Stimulated activated CD4-positive, alpha-beta T cell treated with anti-CD3 and anti-CD28 coated beads, Interleukin-15, amount 100 ng/mL, for 1 hour (primary cell): ENCODE measurements at places on chromosomes 4 and X.

DNA sequence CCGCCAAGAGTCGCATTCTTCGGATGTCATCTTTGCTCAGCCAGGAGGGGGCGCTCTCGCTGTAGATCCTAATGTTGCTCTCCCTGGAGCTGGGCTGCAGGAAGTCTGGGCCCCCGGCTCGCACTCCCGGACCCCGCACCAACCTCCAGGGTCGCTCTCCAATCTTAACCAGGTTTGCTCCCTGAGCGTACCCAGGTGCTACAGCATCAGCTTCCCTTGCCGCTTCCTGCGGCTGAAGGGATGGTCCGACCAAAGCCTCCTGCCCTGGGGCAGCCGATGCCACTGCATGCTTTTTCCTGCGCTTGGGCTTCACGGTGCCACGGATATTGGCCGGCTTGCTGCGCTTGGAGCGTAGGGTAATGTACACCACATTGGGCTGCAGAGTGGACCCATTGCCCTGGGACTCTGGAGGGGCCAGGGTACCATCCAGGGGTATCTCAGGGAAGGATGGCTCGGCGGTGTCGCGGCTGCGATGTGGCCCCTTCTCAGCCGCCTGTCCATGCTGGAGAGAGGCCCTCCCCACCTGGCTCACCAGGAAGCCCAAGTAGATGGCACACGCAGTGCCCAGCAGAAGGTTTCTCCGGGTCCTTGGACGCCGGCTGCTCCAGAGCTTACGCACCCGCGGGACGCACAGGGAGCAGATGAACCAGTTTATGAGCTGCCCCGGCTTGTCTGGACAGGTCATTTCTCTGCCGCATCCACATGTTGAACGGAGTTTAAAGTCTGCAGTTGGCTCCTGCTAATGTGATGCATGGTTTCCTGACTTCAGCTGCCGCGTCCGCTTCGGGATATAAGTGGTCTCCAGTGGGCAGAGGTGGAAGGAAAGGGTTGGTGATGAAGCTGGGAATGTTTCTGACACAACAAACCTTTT is 1.9 kb downstream of the GASK1B start:
- no peak for DNase-seq

DNA sequence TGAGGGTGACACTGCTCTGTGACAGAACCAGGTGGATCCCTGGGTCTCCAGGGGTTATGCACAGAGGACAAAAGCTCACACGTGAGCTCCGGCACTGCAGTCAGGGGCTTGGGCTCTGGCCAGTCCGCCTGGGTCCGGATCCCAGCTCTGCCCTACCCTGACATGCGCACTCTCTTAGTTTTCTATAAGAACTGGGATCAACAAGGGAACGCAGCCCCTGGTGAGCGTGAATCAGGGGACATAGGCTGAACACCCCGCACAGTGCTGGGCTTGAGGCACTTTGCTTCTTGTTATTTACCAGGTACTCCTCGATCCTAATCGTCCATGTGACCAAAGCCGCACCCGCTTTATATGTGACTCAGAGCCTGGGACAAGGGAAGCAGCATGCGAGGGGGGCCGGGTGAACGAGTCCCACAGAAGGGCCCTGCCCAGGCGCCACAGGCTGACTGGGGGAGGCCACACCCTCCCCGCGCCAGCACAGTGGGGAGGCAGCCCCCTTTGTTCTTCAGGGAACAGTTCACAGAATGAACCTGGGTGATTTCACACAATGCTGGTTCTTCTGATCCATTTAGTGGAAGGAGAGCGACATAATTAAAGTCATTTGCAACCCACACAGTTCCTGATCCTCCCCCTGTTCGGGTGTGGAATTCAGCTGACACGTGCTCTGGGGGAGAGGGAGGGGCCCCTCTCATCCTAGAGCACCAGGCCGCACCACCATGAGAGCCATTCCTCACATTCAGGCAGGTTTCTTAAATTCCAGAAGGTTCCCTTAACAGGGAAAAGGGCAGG is 55.5 kb downstream of the WFS1 start:
- no peak for DNase-seq

DNA sequence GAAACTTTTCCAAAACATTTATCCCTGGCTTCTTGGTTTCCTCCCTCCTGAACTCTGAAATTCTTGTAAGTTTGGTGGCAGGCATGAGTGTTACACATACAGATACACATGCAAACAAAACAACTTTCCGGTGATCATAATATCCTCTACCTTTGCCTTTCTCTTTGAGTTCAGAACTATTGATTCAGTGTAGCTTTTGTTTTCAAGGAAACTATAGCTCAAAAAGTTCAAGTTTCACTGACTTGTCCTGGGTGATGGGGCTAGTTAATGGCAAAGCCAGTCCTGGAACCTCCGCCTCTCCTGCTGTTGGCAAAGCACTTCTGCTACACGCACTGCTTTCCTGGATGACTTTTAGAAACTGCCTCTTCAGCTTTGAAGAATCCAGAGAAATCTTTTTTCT is 177.3 kb upstream of the FAT1 start:
- no peak for DNase-seq

- DNase-seq: no peak
Observed at GRCh38 chr4:4358093-4358854, 28.6 kb upstream of the NSG1 start.

DNA sequence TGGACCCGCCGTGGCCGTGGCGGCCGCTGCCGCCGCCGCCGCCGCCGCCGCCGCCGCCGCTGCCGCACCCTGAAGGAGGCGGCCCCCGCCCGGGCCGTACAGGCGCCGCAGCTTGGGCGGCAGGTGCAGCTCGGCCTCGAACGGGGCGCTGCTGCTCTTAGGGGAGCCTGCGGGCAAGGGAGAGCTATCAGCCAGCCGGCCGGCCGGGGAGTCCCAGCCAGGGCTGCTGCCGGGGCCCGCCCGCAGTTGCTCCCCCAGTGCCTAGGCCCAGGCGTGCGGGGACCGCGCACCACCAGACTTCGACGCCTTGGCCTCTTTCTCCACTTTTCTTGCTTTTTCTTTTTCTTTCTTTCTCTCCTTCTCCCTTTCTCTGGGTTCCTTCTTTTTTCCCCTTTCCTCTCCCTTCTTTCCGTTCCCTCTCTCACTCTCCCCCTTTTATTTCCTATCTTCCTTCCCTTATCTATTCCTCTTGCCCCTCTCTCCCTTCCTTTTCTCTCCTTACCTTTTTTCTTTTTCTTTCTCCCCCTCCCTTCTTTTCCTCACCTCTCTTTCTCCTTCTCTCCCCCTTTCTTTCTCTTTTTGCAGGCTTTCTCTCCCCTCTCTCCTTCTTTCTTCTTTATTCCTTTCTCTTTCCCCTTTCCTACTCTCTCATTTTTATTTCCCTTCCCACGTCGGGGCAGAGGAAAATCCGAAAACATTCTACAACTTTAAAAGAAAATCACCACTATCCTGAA is 2.0 kb downstream of the ARX start:
- DNase-seq: no peak

GRCh38 chrX:132855780-132856341 is 102.6 kb downstream of the HS6ST2 start:
- DNase-seq: no peak

DNA sequence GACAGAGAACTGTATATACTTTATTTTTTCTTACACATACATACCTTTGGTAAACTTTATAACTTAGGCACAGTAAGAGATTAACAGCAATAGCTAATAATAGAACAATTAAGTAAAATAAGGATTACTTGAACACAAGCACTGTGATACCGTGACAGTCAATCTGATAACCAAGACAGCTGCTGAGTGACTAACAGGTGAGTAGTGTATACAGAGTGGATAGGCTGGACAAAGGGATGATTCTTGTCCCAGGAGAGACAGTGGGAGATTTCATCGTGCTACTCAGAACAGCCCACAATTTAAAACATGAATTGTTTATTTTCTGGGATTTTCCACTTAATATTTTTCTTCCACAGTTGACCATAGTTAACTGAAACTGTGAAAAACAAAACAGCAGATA is 411.8 kb downstream of the PPP1R2C start:
- DNase-seq: no peak

DNA sequence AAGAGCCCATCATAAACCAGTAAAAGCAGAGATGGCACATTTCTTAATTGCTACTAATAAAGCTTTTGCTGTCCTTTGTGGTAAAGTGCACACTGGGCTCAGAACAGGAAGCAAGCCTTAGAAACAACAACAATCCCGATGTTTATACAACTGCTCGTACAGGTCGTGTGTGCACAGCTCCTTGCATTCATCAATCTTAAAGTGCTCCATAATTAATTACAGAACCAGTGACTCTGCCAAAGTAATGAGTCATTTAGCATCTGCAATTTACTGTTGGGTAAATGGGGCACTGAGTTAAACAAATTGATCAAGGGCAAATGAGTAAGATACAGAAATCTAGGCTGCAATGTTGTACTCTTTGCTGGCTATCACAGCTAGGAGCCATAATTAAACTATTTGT is 61.3 kb upstream of the TXK start:
- DNase-seq: no peak

DNA sequence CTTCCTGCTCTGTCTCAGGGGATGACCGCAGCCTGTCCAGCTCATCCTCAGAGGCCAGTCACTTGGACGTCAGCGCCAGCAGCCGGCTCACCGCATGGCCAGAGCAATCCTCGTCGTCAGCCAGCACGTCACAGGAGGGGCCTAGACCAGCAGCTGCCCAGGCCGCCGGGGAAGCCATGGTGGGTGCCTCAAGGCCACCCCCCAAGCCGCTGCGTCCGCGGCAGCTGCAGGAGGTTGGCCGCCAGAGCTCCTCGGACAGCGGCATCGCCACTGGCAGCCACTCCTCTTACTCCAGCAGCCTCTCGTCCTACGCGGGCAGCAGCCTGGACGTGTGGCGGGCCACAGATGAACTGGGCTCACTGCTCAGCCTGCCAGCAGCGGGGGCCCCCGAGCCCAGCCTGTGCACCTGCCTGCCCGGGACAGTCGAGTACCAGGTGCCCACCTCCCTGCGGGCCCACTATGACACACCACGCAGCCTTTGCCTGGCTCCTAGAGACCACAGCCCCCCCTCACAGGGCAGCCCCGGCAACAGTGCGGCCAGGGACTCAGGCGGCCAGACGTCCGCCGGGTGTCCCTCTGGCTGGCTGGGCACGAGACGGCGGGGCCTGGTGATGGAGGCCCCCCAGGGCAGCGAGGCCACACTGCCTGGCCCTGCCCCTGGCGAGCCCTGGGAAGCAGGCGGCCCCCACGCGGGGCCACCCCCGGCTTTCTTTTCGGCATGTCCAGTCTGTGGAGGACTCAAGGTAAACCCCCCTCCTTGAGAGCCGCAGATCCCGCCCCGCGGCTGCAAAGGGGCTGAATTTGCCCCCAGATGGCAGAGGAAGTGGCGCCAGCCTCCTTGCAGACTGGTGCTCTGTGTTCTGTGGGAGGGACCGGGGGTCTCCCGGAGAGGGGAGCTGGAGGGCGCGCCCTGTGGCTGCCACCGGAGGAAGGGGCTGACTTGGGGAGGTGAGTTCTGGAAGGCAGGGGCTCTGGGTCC is 29.9 kb downstream of the DOK7 start:
- no peak for DNase-seq

DNA sequence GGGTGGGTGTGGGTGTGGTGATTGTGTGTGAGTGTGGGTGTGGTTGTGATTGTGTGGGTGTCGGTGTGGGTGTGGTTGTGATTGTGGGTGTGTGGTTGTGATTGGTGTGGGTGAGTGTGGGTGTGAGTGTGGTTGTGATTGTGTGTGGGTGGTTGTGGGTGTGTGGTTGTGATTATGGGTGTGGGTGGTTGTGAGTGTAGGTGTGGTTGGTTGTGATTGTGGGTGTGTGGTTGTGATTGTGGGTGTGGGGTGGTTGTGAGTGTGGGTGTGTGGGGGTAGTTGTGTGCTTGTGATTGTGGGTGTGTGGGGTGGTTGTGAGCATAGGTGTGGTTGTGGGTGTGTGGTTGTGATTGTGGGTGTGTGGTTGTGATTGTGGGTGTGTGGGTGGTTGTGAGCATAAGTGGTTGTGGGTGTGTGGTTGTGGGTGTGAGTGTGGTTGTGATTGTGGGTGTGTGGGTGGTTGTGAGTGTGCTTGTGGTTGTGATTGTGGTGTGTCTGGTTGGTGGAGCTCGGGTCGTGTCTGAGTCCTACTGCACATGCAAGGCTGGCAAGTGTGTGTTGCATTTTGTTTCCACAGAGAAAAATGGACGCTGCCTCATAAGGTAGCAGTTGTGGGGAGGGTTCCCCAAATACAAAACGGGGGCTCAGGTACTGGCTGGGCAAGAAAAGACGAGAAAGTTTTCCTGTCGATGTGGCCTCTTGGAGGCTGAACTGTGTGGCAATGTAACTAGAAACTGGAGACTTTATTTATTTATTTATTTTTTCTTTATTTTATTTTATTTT is 116.7 kb downstream of the UBE2K start:
- DNase-seq: no peak

DNA sequence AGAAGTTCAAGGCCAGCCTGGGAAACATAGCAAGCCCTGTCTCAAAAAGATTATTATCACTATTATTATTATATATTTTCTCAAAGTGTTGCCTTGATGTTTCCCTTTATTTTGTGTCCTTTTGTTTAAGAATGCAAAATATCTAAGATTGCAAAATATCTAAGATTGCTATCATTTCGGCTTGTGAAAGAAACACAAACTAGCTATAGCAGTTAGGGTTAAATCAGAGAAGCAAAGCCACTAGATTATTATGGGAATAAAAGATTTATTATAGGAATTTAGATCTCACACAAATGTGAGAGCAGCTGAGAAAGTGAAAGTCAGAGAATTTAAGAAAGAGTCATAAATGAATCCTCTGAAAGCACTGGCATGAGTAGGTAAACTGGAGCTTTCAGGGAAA is 18.0 kb upstream of the TMEM184C start:
- DNase-seq: no peak

DNA sequence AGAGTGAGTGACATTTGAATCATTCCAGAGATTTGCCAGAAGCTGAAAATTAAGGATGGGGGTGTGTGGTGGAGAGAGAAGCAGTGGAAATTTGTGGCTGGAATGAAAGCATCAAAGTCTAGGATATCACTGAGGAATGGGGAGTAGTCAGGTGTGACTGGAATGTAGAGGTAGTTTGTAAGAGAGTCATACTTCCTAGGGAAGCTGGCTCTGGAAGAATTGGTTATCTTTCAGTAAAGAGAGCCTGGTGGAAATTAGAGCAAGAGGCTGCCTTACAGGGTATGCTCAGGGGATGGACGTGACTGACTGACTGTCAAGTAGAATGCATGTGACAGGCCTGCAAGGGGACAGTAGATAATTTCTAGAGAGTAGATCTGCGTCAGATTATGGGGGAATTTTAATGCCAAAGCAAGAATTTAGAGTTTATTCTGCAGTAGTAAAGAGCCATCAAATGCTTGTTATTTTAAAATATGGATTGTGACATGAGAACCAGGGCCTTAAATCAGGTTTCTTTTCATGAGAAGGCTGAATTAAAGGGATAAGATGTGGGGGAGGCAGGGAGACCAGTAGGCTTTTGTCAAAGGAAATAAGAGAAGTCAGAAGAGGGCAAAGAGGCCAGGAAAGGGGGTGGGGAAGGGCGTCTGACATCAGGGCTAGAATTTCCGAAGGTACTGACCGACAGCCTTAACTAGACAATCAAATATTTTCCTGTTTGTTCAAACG is 109.9 kb downstream of the AFF1 start:
- DNase-seq: no peak

- DNase-seq: peak; percentile 30
Observed at GRCh38 chrX:16882702-16883486, 12.7 kb upstream of the RBBP7 start.

DNA sequence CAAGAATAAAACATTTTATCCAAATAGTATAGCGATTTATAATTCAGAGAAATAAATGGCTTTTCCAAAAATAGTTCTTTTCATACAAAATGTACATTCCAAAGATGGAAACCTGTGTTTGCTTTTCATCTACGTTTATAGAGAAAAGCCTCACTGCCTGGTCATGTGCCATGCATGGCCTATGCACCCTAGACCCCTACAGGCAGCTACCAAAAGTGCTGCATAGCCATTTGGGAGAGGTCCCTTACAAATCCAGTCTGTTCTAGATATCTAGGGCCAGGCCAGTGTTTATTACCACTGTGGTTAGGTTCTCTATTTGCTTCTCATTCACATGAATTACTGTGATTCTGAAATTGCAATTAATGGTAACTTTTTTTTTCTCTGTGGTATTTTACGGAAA is 17.2 kb downstream of the HMGB2 start:
- no peak for DNase-seq
